ENCODE measurements at places on chromosomes 3 and 15.
A peak's percentile ranks its signal among the peaks of the same experiment; 100 is the strongest.

DNA sequence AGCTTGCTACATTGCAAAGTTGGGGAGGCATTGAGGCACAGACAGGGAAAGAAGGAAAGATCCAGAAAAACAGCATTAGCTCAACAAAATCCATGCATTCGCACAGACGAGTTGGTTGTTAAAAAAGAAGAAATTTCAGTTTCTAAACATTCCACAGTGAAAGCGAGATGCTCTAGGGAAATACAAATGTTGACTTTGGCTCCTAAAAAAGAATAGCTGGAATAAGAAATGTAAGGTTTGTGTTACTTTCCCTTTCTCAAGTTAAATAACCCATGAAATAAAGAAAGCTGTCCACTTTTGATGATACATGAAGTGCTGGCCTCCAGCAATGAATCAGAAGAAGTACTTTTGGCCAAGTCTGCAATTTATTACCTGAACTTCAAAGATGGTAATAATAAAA, 465.1 kb downstream of the ERC2 start:
- DNase-seq, result no peak

DNA sequence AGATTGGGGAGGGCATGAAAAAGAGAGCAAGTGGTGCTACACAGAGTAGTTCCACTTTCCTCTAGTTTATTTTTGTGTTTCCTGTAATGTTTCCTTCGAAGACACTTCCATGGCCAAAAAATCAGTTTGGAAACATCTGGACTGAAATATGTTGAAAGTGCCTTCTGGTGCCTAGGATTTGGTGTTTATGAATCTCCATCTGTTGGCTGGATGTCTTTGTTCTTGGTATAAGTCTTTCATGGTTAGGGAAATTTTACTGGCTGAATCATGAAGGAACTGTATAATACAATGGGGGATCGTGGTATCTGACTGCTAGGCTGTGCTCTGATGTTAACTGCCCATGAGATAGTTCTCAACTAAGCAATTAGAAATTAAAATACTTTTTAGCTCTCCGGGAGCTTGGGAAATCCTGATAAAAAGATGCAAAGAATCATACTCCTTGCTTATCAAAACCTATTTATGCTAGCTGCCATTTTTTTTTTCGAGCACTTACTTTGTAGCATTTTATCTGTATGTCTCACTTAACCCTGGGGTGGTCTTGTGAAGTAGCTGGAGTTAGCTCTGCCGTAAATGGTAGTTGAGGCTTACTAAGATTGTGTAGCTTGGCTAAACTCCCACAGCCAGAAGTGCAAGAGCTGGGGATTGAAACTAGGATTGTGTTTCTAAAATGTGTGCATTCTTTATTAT, 21.9 kb downstream of the AKAP13 start:
- DNase-seq, result no peak

DNA sequence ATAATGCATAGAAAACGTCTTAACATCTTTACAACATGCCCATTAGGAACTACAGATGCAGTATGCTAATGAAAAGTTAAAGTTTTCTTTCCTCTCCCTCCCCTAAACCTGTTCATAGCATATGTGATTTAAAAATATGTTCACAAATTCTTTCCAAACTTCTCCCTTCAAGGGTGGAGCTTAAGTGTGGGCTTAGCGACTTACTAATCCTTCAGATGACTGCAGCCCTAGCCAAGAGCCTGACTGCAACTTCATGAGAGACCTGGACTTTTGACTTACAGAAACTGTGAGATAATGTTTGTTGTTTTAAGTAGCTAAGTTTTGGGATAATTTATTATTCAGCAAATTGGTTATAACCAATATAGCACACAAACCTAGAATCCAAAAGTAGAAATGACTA, 22.0 kb upstream of the ANXA2 start:
- no peak for DNase-seq

DNA sequence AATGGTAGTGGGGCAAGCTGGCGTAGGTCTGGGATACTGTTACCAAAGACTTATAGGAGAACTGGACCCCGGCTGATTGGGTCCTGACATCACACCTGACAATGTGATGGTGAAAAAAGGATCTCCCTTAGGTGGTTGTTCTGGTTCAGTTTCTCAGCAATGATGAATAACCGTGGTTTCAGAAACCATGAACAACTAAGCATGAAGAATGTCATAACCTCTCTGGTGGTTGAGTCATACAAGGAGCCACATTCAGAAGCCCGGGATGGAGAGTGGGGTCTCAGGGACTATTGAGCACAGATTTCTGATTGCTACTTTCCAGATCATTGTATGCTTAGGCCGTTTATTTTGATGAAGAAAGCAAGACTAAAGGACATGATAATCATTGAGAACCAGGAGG, 17.4 kb downstream of the GPR160 start:
- DNase-seq, result peak; percentile 10

DNA sequence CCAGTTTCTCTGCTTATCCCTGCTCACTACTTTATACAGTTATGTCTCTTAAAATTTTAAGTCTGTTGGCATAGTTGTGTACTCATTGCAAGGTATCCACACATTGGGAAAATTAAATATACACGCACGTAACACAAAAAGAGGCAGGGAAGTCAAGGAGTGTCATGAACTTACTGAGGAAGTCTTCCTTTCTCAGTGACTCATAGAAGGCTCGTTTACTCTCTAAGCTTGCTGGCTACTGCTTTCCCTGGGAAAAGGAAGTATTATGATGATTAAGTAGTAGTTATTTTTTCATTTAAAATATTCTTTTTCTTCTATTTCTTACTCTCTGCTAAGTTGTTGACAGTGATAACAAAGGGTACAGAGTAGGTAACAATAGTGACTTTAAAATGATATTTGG, 287.3 kb downstream of the UBE2E2 start:
- no peak for DNase-seq
